ENCODE measurements at places on chromosomes 16 and 17. TPM values are rescaled to one million over a fixed set of nuclear protein-coding genes. Genes with fewer than 3 reads are reported as not detected.

CSH1 gene
- total RNA-seq: not detected

KRTAP17-1 gene
- 0.12 TPM for total RNA-seq

CMTM2 gene
- total RNA-seq: not detected

NGFR gene
- total RNA-seq: 0.12 TPM

MYH1 gene
- total RNA-seq: not detected

SCGB1C2 gene
- total RNA-seq: not detected

GCSH gene
- total RNA-seq: 35.2 TPM

LGALS9 gene
- 1.00 TPM for total RNA-seq

CRYBA1 gene
- not detected for total RNA-seq

FA2H gene
- total RNA-seq: not detected

C17orf78 gene
- total RNA-seq: not detected

CDC6 gene
- 41.8 TPM for total RNA-seq

SGCA gene
- total RNA-seq: 1.9 TPM

CNP gene
- total RNA-seq: 40.6 TPM

PLD6 gene
- total RNA-seq: 6.4 TPM

CDH5 gene
- total RNA-seq: 0.50 TPM

SLC52A1 gene
- total RNA-seq: 0.37 TPM

SLC12A3 gene
- not detected for total RNA-seq

LITAFD gene
- total RNA-seq: not detected

ALOXE3 gene
- total RNA-seq: 0.25 TPM

GP2 gene
- total RNA-seq: not detected

SPN gene
- total RNA-seq: not detected
